ENCODE measurements at places on chromosomes 2 and 18. TPM values are rescaled to one million over a fixed set of nuclear protein-coding genes. Genes with fewer than 3 reads are reported as not detected.

Gene CELF4
- polyA plus RNA-seq = 0.54 TPM

Gene HPCAL1
- polyA plus RNA-seq = 58.5 TPM

Gene LIPG
- polyA plus RNA-seq = 0.24 TPM

Gene IL36RN
- not detected for polyA plus RNA-seq

Gene CNGA3
- polyA plus RNA-seq = not detected

Gene RPL31
- 10,502 TPM for polyA plus RNA-seq
